ENCODE measurements at places on chromosomes 11 and 22. TPM values are rescaled to one million over a fixed set of nuclear protein-coding genes. Genes with fewer than 3 reads are reported as not detected.

MPPED2 gene
- total RNA-seq = 0.49 TPM

GPHA2 gene
- total RNA-seq = not detected

ANKK1 gene
- total RNA-seq = not detected

GRM5 gene
- total RNA-seq = 0.10 TPM

MRPL21 gene
- total RNA-seq = 75.3 TPM

MMP11 gene
- 4.2 TPM for total RNA-seq

ASPHD2 gene
- 3.8 TPM for total RNA-seq
